ENCODE measurements at places on chromosomes 5 and 9.
A peak's percentile ranks its signal among the peaks of the same experiment; 100 is the strongest.

GRCh38 chr5:125276096-125276495 is 529.7 kb upstream of the ZNF608 start:
- DNase-seq, result no peak

GRCh38 chr9:93071464-93071863 is 13.0 kb downstream of the SUSD3 start:
- no peak for DNase-seq

DNA sequence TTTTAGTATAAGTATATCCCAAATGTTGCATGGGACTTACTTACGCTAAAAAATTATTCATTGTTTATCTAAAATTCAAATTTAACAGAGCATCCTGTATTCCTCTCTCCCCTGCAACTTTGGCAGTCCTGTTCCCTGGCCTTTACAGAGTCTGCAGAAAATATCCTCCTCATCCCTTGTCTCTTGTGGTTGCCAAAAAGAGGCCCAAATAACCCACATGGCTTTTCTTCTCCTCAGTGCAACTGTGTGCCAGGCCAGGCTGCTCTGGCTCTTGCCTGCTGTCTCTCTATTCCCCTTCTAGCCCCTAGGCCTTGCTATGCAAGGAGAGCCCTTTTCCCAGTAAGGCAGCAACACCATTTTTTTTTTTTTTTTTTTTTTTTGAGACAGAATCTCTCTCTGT is 23.0 kb downstream of the ARHGEF37 start:
- no peak for DNase-seq

DNA sequence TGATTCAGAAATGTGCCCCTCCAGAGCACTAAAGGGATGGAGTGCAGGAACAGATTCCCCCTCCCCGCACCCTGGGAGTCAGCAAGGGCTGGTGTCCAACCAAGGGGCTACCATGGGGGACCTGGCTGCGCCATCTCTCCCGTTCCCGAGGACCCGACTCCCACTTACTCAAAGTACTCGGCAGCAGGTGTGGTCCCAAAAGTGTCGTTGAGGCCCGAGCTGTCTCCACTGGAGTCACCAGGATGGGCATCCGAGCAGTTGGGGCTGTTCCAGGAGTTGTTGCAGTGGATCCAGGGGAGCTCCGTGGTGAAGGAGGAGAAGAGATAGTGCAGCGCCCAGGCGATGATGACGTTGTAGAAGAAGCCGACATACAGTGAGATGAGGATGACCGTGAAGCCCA is 12.9 kb downstream of the SLC6A3 start:
- no peak for DNase-seq

- DNase-seq, result no peak
These were observed 114.3 kb upstream of the PAPPA start for GRCh38 chr9:116039312-116039711.

DNA sequence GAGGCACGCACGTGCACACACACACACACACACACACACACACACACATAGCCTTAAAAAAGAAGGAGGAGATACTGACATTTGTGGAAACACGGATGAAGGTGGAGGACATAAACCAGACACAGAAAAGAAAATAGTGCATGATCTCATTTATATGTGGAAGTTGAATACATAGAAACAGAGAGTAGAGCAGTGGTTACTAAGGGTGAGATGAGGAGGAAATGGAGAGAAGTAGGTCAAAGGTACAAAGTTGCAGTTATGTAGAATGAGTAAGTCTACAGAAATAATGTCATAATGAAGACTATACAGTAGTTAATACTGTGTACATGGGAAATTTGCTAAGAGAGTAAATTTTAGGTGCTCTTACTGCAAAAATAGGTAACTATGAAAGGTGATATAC is 412.2 kb upstream of the CDH9 start:
- DNase-seq, result no peak

DNA sequence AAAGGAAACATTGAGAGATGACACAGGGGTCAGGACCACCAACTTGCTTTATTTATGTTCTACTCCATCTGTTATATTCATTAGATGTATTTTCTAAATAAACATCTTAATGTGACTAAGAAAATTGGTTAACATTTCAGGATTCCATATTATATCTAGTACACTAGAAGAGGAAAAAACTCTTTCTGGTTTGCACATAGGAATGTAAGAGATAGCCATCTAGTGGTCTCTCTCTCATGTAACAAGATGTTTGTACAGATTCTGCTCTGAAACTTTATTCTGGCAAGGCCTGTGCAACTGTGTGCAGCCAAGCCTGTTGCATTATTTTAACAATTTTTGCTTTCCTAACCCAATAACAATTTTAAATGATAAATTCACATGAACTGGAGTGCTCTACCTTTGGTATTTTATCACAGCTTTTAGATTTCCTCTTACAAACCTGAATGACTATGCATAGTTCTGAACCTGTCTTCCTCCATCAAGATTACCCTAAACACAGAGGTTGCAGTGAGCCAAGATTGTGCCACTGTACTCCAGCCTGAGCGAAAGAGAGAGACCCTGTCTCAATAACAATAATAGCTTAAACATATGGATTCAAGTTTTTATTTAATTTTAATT is 148.2 kb downstream of the GIN1 start:
- peak; percentile 50 for DNase-seq

GRCh38 chr9:68964102-68964541 is 49.8 kb downstream of the PRKACG start:
- no peak for DNase-seq

- DNase-seq, result no peak
These were observed 109.3 kb upstream of the APC start for GRCh38 chr5:112628214-112628980.

DNA sequence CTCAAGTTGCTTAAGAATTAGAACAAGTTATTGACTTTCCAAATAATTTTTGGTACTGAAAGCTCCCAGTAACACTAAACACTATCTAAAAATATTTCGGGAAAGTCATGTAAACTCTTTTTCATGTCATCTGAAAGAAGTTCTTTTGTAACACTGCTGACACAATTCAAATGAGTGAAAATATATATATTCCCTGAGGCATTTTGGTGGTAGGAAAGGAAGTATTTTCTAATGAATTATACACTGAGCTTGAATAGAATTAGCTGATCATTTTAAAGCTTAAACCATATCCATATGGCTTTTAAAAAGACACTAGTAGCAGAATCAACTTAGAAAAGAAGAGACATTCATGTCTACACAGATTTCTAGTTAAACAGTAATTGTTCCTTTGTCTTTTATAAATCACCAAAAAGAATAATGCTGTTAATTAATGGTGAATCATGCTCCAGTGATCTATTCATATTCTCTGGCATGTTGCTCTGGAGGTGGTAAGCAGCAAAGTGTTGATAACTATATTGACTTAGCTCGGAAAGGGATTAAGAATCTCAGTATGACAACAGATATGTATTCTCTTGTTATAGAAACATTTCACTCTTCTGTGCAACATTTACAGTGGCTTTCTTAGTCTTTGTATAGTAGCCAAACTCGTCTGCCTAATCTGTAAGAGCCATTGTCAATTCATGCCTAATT is 27.4 kb upstream of the RFX3 start:
- no peak for DNase-seq

DNA sequence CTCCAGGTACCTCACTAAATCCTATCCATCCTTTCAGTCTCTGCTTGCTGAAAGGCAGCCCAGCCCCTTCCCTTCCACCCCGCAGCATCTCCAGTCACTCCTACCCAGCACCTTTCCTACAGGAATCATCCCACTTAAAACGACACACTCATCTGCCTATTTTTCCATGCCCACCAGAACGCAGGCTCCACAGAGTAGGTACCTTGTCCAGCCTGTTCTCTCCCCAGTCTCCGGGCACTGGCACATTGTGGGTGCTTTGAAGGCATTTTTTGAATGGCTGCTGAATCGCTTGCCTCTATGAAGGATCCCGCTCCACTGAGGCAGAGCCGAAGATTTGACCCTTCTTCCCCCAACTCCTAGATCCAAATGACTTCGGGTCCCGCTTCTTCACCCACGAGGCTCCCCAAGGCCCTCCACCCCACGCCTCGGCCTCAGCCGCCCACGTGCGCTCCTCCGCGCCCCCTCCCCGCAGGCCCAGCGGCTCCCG is 15.6 kb downstream of the LHX6 start:
- DNase-seq, result no peak

- no peak for DNase-seq
These were observed 209.4 kb upstream of the MSX2 start for GRCh38 chr5:174514983-174515394.

DNA sequence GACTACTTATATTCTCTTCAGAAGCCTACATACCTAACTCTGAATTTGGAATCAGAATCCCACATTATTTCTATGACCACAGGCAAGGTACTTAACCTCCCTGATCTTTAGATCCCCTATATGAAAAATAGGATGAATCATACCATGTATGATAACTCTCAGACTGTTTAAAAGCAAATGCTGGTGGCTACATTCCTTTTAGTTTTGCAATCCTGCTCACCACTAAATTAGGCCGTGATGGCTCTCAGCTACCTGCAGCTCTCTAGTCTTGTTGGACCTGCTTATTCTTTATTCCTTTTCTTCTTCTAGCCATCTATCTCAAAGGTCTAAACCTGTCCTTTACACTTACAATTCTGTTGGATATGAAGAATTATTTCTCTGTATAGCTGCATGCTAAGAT is 303.4 kb upstream of the ATP10B start:
- no peak for DNase-seq

DNA sequence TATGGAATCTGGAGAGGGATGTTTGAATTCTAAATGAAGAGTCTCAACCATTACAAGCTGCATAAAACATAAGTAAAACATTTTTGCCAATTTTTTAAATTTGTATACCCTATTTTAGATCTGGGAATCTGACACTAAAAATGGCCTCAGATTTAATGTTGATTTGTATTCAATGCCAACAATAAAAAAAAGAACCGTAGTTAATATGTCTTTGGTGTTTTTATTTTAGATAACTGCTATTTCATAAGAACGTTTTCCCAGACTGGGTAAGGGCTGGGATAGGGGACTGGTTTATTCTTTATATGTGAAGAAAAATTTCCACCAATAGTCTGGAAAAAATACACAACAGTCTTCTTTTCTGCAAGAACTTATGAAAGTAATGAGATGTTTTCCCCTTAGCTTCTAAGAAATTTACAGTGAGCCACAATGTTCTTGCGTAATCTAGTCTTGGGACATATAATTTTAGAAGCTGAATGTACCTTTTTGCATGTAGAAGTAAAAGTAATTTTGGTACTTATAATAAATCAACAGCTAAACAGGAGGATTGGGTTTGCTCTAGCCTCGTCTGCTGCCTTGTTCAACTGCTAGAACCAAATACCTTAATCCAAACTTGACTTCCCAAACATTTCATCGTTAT is 244.6 kb upstream of the EFNA5 start:
- DNase-seq, result no peak

DNA sequence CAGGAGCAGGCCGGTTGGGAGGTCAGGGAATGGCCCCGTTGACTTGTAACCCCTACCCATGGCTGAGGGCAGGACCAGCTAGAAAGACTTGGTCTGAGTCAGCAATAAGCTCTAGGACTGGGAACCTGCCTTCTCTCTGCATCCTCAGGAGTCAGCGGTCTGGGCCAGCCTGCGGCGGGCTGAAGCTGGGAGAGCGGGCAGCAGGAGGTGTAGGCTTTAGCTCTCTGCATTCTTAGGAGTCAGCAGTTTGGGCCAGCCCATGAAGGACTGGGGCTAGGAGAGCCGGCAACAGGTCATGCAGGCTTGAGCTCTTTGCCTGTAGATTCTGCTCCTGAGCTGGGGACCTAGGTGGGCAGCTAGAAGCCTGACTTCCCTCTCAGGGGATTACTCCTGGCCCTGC is 6.4 kb upstream of the SMIM32 start:
- no peak for DNase-seq

DNA sequence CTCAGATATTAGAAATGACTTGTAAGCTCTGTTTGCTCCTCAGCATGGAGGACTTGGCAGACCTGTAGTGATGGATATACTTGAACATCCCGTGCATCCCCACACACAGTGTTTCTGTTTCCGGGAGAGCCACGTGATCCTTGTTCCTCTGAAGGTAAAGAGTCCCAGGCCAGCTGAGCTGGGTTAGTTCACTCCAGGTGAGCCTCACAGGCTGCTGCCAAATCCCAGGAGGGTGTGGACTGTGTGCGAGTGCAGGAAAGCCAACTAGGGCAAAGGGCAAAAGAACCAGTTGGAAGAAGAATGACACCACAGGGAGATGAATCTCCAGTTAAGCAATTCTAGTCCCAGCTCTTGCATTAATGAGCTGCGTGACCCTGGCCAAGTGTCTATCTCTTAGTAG is 10.4 kb upstream of the TOMM5 start:
- no peak for DNase-seq

DNA sequence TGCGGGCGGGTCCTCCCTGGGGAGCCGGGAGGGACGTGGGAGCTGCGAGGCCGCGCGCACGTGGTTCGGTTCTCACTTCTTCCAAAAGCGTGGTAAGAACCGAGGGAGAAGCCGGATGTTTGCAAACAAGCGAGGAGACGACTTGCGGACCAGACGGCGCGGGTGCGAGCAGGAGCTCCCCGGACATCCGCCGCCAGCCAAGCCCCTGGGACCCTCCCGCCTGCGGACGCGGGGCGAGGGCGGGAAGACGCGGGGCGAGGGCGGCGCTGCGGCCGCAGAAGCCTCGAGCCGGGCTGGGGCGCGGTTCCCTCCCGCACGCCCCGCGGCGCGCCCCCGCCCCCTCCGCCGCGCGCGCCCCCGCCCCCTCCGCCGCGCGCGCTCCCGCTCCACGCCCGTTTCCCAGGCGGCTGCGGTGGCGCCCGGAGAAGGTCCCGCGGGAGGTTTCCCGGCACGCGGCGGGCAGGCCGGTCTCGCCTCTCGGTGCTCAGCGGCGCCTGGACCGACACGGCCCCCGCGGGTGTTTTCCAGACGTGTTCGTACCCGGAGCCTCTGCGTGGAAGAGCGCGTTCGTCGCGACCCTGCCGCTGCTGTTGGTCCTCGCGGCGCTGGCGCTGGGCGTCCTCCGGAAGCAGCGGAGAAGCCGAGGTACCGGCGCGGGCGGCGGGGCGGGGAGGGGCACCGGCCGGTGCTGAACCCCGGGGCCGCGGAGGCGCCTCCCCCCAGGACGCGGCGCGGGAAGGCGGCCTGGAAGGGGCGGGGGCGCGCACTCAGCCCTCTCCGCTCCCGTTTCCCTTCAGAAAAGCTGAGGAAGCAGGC is 12.8 kb downstream of the BTNL9 start:
- DNase-seq, result peak; percentile 1

DNA sequence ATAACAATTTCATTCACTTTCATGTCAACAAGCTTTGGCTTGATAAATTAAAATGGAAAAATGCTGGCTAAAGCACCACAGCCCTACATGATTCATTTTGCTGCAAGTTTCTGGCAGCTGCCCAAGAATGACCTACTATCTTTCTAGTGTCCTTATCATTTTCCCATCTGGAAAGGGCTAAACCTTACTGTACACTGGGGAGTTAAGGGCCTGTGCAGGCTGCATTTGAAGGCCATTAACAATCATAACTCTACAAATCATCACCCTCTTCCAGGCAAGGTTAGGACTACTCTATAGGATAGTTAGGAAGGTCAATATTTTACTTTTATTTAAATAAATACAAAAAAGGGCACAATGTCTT is 579.7 kb upstream of the ZNF608 start:
- no peak for DNase-seq

DNA sequence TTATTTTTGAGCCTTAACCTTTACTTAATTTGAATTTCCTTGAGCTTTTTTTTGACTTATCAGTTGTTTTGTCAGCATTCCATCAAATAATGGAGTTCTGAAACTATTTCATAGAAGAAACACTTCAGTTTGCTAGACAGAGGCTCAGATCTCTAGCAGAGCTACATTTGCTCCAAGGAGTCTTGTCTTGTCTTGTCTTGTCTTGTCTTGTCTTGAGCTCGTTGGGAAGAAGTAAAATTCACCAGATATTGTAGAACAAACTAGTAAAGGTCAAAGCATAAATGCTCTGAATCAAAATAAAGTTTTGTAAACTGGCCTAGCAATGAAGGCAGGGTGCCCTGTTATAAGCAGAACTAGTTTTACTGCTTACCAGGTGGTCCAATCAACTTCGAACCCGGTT is 33.5 kb downstream of the RAB24 start:
- no peak for DNase-seq

GRCh38 chr9:137205126-137206069 is at the start of the genes NDOR1 and TMEM203:
TSS of gene NDOR1 (plus strand) at chr9:137205700. CDS start at chr9:137205778, 78 bp downstream.
TSS of gene TMEM203 (minus strand) at chr9:137205648. CDS start at chr9:137205414, 234 bp downstream.
- DNase-seq, result peak; percentile 90
